ENCODE measurements at places on chromosomes 1 and 21.

- DNase-seq: peak; percentile 75
These were observed 8.3 kb downstream of the MCOLN2 start for GRCh38 chr1:84988588-84988987.

DNA sequence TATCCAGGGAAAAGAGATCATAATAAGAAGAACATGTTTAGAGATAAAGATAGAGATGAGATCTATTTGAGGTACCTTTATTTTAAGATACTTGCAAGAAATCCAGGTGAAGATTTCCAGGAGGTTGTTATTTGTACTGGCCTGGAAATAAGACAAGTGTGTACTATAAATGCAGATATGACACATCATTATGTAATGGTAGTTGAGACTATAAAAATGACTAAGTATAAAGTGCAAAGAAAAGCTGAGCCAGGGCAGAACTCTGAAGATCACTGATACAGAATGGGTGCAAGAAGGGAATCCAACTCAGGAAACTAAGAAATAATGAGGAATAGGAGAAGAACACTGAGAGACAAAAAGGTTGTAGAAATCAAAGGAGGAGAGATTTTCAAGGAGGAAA is 378.2 kb upstream of the PBX1 start:
- no peak for DNase-seq

GRCh38 chr1:12600880-12601633 is 17.0 kb downstream of the DHRS3 start:
- peak; percentile 44 for DNase-seq

DNA sequence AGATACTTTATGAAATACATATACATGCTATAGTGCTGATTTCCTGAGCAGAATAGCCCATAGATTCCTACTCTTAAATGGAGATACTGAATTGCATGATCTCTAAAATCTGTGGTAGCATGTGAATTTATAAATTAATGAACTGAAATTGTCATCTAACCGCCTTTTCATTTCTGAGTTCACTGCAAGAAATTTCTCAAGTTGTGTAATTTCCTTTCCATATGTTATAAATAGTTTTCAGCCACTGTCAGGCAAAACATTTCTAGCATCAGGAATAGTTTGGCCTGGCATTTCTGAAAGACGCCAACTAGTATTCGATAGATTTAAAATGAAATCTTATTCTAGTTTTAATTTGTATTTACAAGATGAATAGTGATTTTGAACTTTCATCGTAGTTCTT is 310.1 kb downstream of the USH2A start:
- no peak for DNase-seq

DNA sequence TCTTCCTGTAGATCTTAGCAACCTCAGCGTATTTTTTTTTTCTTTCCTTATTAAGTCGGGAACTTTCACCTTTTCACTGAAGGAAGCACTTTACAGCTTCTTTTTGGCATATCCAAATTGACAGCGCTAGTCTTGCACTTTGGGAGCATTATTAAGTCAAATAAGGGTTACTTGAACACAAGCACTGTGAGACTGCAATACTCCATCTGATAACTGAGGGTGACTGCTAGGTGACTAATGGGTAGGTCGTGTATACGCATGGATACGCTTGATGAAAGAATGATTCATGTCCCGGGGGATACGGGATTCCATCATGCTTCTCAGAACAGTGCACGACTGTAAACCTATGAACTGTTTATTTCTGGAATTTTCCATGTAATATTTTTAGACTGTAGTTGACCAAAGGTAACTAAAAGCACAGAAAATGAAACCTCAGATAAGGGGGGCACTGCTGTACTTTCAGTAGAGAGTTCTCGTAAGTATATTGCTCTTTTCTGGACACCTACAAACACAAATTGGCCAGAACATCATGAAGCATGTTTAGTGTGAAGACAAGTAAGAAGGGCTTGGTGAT is 364.7 kb downstream of the SMYD3 start:
- DNase-seq: no peak

- DNase-seq: no peak
These were observed 53.8 kb downstream of the CRB1 start for GRCh38 chr1:197321811-197322210.

DNA sequence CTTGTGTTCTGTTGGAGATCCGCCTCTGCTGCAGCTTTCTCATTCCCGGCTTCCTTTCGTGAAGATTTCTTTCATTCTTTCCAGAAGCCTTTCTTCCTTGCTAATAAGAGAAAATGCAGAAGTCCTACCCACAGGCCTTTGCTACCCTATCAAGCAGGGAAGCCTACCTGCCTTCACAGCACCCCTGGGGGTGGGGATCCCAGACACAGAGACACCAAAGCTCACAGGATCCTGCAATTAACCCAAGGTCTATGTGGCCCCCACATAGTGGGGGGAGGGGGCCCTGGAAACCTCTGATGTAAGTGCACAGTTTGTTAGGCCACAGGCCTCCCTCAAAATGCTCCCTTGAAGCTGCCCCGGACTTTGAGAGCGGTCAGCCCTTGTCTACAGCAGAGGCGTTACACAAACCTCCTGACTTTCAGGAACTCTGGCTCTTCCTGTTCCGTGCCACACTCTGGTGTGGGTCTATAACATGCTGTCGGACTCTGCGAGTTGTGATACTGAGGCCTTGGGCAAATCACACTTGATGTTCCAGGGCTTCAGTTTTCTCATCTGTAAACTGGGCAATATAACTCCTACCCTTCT is 31.2 kb downstream of the NKAIN1 start:
- DNase-seq: no peak

DNA sequence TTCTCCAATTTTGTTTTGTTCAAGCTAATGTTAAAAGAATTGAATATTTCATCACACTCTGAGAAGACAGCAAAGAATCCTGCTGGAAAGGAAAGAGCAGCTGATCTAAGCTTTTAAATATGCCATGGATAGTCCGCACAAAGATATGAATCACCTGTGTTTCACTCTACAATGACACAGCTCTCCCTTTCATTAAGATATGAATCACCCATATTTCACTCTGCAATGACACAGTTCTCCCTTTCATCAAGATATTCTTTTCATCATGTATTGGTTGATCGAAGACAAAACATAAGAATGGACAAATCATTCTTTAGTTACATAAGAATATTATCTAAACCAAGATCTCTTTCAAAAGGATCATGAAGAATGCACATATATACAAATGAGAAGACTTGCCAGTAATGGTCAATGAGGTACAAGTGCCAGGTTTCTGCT is 367.3 kb downstream of the SMYD3 start:
- no peak for DNase-seq

DNA sequence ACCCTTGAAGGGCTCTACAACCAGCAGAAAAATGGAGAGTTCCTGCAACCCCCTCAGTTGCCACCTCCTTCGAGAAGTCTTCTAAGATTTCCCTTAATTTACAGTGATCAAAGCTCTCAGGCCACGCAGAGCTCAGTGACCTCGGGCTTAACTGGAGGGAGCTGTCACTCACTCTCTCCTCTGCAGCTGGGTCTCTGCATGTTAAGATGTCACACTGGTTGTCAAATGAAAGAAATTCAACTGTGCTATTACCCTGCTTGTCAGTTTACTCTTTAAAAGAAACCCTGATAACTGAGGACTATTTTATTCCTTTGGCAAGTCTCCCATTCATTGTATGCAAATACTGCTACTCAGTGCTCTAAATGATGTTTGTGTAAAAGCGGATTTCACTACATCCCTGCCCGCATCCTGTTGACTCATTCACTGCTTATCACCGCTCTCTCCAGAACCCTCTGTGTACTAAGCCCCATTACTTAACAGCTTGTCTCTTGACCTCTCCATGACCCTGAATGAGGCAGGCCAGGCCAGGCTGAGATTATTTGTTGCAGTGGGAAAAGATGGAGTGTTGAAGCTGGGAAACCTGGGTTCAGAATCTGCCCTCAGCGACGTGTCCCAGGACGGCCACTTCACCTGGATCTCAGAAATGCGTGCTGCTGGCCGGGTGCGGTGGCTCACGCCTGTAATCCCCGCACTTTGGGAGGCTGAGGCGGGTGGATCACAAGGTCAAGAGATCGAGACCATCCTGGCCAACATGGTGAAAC is 13.7 kb downstream of the DHRS3 start:
- peak; percentile 88 for DNase-seq

DNA sequence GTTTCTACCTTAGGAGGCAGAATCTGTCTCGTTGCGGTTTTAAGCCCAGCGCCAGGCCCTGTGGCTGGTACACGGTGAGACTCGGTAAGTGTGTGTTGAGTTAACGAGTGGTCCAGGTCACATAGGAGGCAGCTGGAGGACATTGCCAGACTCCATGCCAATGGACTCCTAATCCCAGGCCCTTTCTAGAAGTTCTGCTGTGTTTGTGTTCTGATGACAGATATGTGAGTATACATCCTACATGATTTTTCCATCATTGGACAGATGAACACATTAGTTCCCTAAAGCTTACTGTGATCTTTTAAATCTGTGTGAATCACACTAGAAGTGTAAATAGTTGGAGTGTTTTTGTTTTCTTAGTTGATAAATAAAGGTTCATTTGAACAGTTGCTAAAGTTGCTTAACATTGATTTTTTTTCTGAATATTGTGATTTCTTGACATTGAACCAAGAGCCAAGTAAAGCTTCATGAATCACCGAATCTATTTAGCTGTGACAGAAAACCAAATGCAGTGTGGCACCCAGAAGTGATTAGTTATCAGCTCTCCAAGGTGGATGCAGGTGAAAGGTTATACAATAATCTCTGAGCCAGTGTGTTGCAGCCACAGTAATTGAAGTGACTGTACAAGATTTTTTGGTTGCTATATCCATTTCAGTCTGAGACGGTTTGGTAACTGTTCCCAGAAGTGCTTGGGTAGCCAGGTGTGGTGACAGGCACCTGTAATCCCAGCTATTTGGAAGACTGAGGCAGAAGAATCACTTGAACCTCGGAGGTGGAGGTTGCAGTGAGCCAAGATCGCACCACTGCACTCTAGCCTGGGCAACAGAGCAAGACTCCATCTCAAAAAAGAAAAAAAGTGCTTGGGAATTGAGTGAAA is 46.3 kb downstream of the DOP1B start:
- no peak for DNase-seq

GRCh38 chr21:38241029-38241740 is 15.6 kb upstream of the KCNJ15 start:
- DNase-seq: no peak

DNA sequence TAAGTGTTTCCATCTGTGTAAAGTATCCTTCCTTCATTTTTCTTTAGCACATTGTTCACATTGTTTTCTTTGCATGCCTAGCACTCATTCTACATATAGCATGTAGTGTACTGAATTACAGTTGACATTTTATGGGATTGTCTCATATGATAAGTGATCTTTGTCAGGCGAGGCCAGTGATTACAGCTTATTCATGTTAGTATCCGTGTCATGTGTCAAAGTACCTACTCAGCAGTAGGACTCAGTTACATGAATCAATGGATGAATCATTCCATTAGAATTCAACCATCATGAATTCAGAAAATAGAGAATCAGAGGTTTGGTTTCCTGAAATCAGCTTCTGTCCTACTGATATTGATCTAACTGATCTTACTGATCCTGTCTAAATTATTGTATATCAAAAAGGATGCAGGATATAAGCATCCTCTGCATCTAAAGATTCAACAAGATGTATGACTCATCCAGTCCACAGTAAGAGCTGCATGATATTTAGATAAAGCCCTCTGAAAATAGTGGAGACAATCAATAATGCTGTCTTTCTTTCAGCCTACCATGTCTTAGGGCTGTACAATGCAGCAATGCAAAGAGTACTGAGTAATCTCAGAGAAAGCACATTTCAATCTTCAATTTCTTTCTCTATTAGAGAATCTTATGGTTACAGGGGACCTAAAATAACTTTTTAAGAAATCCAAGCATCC is 20.7 kb upstream of the HRNR start:
- no peak for DNase-seq
